ENCODE measurements at places on chromosomes 6 and 20.

- DNase-seq: no peak
Measured at GRCh38 chr6:166580076-166581050, 6.1 kb downstream of the RAMACL start.

- no peak for DNase-seq
Measured at GRCh38 chr20:11170565-11170964, 496.8 kb upstream of the JAG1 start.

DNA sequence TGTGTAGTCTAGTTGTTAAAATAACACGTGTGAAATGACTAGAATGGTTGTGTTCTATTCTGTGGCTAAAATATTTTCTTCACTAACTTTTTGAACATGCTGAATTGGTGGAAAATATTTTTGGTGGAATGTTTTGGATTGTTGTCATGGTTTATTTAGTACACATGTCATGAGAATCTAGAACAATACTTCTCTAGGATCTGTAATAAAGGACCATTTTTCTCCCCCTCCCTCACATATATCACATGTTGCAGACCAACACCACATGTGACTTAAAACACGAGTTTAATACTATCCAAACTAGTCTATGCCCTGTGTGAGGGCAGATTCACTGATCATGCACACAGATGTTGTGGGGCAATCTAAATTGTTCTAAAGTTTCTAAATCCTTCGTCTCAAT lies 29.2 kb downstream of the FIG4 start:
- no peak for DNase-seq

DNA sequence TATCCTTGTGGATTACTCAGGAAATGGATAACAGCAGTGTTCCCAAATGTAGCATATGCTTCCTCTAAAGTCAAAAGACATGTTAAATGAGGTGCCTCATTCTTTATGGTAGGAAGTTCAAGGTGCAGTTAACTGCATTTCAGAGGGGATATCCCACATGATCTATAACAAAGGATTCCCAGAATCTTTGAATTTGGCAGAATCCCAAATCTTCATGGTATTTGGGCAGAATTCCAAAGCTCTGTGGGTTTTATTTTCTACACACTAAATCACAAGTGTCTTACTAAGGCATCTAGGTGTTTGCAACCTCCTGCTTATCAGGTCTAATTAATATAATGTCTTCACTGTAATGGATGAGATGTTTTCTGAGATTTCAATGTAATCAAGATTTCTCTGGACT lies 364.3 kb upstream of the MAN1A1 start:
- no peak for DNase-seq

- DNase-seq: no peak
Measured at GRCh38 chr6:6320901-6321300, 439 bp upstream of the F13A1 start.

GRCh38 chr20:35600176-35600992 lies 15.2 kb upstream of the SPAG4 start:
- DNase-seq: no peak

DNA sequence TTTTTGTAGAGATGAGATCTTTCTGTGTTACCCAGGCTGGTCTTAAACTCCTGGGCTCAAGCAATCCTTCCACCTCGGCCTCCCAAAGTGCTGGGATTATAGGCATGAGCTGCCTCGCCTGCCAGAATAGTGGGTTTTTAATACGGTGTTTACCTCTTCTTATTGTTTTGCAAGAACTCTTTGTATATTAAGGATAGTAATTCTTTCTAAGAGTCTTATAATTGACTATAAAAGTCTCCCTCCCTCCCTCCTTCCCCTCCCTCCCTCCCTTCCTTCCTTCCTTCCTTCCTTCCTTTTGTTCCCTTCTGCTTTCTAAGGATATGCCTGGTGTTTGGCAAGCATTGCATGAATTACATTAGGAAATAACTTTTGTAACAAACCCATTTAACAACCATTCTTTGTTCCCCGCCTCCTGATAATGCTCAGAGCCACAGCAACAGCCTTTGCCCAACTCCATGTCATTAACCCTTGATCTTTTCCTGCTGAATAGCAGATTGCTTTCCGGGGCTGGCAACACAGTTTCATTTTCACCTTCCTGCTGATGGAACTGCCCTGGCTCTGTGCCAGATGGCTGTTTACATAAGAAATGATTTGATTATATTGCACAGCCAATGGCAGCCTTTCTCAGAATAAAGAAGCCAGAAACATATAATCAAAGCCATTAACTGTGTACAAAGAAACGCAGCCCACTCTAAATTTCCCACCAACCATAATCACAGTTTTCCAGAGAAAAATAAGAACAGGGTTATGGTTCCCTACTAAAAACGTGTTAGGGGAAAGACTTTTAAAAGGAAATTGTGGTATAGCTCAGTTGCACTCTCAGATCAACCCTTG lies 143.7 kb upstream of the PTPN1 start:
- no peak for DNase-seq

DNA sequence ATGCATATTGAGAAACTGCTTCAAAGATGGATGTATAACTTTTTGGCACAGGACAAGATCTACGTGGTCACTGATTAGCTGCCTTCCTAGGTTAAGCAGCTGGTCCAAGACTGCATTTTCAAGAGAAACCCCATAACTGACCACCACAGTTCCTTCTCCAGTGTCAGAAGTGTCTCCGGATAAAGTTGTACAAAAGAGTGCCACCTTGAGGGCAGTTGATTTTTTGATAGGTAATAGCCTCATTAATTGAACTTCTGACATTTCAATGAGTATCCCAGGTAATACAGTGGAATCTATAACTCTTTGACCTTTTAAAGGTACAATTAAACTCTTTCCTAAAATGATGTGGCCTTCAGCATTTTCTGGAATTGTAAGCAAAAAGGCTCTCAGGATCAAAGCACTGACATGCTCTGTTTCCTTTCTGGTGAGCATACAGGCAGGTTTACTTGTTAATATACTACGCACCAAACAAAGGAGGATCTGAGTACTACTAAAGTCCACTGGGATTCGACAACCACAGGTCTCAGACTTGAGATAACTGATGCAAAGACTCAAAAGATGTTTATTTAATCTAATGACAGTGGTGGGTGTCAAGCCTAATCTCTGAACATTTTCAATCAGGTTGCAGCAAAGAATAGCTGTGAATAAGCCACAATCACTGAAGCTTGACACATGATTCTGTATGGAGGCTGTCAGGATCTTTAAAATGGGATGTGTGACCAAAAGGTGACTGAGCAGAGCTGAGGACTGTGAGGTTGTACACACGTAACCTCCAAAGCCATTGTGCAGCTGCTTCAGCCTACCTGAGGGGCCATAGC lies 21.2 kb downstream of the MKKS start:
- no peak for DNase-seq

- no peak for DNase-seq
Measured at GRCh38 chr20:39117491-39117890, 155.3 kb downstream of the DHX35 start.

GRCh38 chr6:155974811-155975323 lies 519.2 kb upstream of the NOX3 start:
- DNase-seq: no peak

DNA sequence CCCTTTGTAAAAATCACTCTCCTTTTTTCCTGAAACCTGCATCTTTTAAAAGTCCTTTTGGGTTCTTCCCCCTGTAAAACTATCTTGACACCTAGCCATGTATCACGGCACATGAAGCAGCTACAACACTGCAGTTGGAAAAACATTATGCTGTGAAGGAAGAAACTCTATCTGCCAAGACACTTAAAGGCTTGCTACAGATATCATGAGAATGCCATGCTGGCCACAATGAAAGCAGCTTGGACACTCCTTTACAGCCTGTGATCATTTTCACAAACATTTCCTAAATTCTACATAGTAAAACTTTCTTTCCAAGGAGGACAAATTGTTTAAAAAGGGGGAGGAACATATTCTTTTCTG lies 31.8 kb downstream of the CNKSR3 start:
- DNase-seq: no peak

GRCh38 chr6:137304020-137304780 lies 85.0 kb upstream of the IFNGR1 start:
- no peak for DNase-seq

GRCh38 chr6:161462148-161462547 lies 188.3 kb upstream of the AGPAT4 start:
- DNase-seq: no peak

DNA sequence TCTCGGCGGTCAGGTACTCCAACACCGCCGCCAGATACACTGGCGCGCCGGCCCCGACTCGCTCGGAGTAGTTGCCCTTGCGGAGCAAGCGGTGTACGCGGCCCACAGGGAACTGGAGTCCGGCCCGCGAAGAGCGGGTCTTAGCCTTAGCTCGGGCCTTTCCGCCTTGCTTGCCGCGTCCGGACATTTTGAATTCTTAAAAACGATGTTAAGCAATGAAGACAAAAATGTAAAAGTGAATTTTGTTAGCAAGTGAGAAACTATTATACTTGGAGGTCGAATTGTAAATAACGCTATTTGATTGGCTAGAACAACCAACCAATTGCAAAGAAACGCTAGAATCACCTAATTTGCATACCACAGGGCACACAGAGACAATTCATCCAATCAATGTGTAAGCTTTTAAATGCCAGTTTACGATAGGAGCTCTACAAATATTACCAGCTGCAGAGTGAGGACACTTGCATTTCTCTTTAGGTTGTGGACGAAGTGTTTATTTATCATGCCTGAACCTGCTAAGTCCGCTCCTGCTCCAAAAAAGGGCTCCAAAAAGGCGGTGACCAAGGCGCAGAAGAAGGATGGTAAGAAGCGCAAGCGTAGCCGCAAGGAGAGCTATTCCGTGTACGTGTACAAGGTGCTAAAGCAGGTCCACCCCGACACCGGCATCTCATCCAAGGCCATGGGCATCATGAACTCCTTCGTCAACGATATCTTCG lies 112.0 kb downstream of the HFE start:
- DNase-seq: peak; percentile 90

Data from fibroblast of skin of left biceps (primary cell).